Stimulated activated CD4-positive, alpha-beta T cell treated with anti-CD3 and anti-CD28 coated beads, Interleukin-15, amount 100 ng/mL, for 24 hours (primary cell): ENCODE measurements at places on chromosomes 1 and 21.

- no peak for DNase-seq
Measured at GRCh38 chr21:33355996-33356395, 31.2 kb downstream of the IFNAR1 start.

- no peak for DNase-seq
Measured at GRCh38 chr1:244920911-244921761, 56.8 kb upstream of the HNRNPU start.

DNA sequence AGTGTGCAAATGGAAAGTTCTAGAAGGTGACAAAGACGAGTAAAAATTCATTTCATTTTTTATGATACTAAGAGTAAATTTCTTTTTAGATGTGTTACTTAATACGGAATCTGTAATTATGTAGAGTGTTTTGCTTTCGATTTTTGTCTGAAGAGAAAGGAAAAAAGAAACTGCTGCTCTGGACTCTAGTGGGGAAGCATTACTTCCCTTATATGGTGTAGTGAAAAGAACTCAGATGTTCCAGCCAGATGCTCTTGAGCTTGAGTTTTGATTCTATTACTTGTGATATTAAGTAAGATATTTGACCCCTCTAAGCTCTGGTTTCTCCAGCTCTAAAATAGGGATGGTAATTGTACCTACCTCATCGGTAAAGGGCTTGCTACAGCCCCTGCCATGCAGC, 12.2 kb upstream of the GPR161 start:
- no peak for DNase-seq

DNA sequence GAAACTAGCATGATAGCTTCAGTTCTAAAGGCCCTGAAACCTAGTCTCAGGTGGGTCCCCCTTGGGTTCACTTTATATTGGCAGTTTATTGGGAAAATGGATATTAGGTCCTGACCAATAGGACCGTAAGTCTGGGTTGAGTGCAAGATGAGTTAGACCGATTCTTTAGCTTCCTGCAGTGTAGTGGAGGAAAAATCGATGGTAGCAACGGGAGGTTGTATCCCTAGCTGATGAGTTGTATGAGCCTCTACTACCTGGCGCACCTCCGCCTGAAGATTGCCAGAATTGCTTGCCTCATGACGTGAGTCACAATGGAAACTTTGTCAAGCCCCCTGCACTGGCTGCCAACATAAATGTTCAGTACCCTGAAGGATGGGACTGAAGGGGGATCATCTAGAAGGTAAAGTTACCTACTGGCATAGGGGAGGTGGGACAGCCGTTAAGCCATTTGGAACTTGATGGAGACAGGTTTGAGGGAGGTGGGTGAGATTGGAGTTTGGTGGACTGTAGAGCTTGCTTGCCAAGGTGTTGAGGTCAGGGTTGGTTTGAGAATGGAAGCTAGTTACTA, 3.9 kb downstream of the RCC1 start:
- DNase-seq: peak; percentile 52

DNA sequence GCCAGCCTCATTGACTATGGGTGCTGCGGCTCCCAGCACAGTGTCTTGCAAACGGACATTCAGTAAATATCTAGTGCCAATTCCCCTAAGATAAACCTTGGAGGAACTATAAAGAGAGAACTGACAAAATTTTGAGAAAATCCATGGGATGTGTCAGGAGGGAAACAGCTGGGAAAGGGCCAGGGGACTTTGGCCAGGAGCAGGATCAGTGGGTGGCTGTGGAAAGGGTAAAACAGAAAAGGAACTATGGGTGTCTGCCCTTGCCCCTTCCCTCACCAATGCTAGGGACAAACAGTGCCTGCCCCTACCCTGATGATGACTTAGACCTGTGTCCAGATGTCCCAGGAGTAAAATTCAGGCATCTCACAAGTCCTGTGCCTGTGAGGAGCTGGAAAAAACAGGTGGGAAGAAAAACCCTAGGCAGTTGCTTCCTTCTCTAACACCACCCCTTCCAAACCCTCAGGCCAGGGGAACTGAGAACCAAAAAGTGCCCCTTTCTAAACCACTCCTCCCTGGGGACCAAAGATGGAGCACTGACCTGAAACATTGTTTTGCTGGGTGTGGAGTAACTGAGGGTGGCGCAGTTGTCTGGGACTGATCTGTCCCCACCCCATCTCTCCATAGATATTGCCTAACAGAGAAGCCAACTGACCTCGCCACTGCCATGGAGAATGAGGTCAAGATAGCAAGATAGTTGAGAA, 22.1 kb upstream of the IFNAR2 start:
- DNase-seq: no peak

GRCh38 chr21:36422279-36423098, 37.3 kb downstream of the CHAF1B start:
- peak; percentile 57 for DNase-seq
